ENCODE measurements at places on chromosomes 5 and 9.

GRCh38 chr9:91734371-91734981, 215.6 kb downstream of the ROR2 start:
- DNase-seq: peak; percentile 64

DNA sequence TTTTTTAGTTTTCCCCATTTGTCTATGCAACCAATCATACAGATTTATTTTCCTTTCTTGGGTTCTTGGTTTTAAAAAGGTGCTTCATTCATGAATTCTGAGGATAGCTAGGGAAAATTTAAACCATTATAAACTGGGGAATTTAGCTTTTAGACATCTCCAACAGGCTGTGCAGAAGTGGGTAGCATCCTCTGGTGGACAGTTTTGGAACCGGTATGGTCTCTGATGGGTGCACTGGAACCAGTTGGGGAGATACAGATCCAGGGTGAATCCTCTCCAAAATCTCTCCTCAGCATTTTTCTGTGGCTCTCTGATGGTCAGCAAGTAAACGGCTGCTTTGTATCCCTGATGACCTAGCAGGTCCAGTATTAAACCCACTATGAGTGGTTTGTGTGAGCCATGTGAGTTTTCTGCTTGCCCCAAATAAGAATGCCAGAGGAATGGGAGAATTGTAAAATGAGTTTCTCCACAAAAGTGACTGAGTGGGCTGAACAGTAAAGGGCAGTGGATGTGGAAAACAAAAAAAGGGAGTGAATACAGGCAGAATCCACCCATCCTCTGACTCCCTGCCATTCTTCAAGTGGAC, 9.1 kb upstream of the DNAJC25 start:
- no peak for DNase-seq

GRCh38 chr9:134643222-134643671, 1.6 kb downstream of the COL5A1 start:
- DNase-seq: no peak

GRCh38 chr5:14100281-14100680, 42.9 kb upstream of the TRIO start:
- no peak for DNase-seq

DNA sequence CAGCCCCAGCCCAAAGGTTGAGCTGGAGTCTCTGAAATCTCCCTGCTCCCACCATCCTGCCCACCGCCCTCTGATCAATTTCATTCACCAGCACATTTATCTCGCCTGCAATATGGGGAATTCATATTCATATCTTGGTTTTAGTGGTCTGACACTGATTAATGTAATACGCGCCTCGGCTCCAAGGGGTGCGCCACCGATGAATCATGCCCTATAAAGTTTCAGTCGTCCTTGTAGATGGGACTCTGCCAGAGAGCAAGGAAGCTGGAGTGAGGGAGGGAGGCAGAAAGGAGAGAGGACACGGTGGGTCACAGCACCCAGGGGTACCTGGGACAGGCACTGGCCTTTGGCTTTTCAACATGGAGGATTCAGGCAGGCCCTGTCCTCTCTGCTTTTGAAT, 8.9 kb downstream of the IRX1 start:
- no peak for DNase-seq

DNA sequence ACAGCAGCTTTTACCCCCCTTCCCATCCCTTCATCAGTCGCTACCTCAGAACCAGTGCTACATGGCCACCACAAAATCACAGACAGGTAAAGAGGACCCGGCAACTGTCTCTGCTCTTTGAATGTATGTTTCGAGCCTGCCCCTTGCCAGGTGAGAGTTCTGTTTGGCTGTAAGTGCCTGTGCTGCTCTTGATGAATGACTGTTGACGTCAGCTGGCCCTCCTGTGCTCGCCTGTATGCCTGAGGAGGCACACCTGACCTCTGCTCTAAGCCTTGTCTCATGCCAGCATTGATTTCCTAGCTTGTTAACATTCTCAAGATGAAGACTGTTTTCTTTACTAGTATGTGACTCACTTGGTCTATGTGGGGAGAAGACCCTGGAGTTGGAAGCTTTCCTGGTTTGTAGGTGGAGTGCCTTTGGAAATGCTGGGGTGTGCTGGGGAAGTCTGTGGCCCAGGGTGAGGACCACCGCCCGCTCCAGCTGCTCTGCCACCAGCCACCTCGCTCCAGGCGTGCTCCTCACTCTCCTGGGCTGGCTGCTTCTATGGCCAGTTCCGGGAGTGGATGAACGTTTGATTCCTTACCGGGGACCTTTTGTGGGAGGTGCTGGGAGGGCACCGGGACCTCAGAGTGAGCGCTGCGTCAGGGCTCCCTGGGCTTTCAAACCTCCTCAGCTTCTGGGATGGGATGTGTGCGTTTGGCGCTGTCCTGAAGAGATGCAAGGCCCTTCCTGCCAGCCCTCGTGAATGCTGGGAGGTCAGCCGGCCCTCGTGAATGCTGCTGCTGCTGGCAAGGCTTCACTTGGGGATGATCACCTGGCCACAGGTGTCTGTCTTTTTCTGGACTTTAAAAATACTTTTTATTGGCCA, 109.9 kb downstream of the EHMT1 start:
- DNase-seq: no peak

DNA sequence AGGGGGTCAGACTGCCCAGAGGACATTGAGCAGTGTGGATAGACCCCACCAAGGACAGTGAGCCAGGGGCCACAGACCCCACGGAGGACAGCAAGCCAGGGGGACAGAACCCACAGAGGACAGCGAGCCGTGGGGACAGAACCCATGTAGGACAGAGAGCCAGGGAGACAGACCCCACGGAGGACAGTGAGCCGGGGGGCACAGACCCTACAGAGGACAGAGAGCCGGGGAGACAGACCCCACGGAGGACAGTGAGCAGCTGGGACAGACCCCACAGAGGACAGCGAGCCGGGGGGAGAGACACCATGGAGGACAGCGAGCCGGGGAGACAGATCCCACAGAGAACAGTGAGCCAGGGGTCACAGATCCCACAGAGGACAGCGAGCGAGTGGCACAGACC, 3.4 kb upstream of the ZDHHC11 start:
- DNase-seq: peak; percentile 16

DNA sequence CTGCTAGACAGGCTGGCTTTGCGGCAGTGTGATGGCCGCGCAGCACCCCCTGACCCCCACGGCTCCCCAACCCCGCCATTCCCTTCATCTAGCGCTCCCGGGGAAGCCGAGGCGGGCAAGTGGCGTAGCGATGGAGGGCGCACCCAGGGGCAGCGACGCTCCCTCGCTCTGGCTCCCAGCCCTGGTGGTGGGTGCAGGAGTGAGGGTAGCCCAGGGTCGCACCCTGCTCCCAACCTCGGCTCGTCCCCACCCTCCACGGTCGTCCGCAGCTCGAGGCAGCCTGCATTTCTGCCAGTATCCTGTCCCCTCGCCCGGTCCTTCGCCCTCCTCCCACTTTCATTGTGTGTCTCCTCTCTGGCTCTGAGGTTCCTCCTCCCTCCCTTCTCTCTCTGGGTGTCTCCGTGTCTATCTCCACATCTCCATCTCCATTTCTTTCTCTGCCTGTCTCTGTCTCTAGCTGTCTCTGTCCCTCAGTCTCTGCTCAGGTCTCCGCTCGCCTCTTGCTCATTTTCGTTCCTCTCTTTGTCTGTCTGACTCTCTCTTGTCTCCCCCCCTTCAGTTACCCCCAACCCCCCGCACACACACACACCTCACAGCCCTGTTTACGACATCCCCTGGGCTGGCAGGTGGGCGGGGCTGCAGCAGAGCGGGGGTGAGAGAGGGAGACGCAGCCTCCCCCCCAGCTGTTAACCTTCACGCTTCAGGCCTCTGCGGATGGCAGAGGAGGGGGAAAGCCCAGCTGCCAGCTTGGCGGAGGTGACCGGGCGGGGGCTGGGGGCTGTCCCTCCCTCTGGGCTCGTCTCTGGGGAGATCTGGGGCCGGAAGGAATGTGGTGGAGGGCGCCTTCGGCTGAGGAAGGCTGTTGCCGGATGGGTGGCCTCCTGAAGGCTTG, 48.7 kb upstream of the PSD2 start:
- DNase-seq: peak; percentile 79

DNA sequence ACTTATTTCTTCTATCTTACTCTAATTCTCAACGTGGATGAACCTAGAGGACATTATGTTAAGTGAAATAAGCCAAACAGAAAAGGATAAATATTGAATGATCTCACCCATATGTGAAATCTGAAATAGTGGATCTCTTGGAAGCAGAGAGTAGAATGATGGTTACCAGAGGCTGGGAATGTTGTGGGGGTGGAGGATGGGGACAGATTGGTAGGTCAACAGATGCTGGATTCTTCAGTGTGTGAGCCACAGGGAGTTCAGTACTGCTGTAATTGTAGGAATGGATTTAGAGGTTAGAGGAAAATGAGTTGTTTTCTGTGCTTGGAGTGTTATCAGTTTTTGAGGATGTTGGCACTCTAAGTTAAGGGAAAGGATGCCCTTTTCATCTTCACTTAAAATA, 190.6 kb downstream of the FBXL7 start:
- no peak for DNase-seq

GRCh38 chr9:126475933-126476555, 137.7 kb upstream of the LMX1B start:
- no peak for DNase-seq

DNA sequence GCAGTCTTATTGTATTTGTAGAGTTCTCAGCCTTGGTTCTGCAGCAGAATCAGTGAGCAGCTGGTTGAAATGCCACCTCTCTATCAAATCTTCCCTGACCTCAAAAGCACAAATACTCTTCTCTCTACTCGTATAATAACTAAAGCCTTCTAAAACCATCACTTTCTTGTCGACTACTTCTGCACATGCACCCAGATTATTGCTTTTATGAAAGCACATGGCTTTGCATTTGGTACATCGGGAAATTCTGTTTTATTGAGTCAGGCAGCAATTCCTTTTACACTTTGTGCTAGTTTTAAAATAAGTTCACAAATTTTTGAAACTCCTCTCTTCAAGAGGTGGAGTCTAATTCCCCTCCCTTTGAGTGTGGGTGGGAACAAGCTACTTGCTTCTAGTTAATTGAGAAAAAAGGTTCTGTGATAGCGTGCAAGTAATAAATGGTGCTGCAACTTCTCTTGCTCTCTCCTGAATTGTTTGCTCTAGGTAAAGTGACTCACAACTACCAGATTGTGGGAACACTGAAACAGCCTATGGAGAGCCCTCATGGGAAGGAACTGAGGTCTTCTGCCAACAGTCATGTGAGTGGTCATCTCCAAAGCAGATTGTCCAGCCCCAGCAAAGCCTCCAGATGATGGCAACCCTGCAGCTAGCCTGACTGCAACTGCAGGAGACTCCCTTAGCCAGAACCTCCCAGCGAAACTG, 66.0 kb upstream of the TAF1L start:
- no peak for DNase-seq

DNA sequence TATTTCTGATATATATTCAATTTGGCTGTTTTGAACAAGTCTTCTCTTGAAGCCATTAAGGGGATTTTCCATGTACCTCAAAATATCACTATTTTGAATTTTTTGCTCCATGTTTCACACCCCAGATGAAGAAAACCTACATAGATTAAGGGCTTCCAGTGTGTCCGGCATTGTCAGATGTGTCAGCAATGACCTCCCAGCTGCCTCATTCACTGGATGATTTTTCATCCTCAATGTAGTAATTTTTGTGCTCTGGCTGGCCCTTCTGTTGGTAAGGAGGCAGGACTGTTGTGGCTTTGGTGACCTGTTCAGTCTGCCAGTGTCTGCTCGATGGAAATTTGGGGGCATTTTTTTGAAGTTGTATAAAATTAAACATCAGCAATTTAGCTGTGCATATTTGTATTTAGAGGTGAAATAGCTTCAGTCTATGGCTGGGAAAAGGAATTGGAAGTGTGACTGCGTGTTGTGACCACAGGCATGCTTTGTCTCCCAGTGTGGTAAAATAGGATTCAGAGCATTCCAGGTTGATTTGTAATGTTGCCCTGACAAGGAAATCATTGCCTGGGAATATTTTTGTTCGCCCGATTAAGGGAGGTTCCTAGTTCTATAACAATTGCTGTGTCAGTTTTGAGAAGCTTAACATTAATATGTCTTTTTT, 312.4 kb downstream of the ARHGEF28 start:
- DNase-seq: no peak

DNA sequence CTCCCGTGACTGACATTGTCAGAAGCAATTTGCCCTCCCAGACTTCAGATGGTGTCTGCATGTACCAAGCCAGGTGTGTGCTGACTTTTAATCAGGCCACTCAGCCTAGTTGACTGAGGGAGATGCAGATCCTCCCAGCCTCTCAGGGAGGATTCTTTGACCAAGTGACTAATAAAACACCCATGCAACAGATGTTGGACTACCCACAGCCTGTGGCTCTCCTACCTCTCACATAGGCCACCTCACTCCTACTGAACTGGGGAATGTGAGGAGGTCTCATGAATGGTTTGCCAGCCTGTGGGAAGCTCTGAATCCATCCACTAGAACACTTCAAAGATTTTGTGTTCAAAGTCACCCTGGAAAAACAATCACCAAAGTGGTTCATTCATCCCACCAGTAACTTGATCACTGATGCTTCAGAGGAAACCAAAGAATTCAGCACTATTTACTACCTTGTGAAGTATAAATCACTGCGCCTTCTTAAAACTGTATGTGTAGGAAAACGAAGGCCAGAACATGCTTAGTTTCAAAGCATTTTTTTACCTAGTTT, 80.1 kb downstream of the ESM1 start:
- no peak for DNase-seq

- no peak for DNase-seq
These were observed 73.3 kb downstream of the MYO10 start for GRCh38 chr5:16862777-16863176.

DNA sequence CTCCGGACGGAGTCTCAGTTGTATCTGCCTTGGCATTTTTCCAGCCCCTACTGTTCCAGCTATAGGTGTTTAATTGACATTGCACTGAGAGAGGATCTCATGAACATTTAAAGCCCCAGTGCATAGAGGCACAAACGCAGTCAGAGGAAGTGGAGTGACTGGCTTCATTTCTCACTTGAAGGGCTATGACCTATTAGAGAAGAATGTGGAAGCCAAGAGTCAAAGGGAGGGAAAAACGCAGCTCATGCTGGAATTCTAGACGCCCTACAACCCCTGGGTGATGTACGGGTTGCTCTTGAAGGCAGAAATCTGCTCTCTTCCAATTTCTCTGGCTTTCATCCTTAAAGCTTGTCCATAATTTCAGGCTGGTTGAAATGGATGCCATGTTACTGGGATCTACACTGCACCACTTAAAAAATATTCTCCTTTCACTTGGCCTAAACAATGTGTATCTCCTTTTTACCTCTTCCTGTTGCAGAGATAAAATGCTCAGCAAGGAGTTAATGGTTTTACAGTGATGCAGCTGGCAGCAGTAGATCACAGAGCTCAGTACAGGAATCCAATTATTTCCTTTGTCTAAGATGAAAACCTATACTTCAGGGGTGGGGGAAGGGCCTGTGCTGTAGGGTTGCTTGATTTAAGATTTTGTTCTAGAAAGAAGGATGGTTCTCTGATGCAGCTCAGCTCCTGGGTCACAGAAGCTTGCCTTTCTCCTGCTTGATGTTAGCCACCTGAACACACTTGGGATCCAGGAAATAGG, 61.8 kb upstream of the MAMDC2 start:
- no peak for DNase-seq

- no peak for DNase-seq
These were observed 2.0 kb downstream of the GNG10 start for GRCh38 chr9:111663301-111663823.

GRCh38 chr5:9543311-9543920, 2.5 kb downstream of the SEMA5A start:
- no peak for DNase-seq
